ENCODE measurements at places on chromosomes 1 and 21. TPM values are rescaled to one million over a fixed set of nuclear protein-coding genes. Genes with fewer than 3 reads are reported as not detected.

GRCh38 chr1:227779021-227779441 is 36.4 kb upstream of the PRSS38 start:
- DNase-seq = no peak

DNA sequence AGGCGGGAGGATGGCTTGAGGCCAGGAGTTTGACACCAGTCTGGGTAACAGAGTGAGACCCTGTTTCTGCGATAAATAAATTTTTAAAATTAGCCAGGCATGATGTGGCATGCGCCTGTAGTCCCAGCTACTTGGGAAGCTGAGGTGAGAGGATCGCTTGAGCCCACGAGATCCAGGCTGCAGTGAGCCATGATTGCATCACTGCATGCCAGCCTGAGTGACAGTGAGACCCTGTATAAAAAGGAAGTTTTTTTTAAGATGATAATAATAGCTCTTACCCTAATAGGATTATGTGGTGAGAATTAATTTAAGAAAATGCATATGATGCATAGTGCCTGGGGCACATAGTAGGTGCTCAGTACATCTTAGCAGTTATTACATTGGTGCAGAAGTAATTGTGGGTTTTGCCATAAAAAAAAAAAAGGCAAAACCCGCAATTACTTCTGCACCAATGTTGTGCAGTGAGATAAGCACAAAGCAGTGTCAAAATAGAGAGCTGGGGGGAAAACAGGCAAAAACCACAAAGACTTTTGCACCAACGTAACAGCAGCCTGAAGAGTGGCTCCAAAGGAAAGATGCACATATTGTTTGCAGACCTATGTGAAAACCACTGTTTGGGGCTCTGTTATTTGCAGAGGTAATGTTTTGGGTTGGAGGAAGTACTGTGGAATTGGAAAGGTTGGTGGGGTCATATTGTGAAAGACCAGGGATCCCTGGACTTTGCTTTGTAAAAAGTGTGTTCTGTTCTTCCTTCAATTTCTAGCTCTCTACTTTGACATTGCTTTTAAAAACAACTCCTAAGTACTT is 72.4 kb downstream of the PLXNA2 start:
- no peak for DNase-seq

DNA sequence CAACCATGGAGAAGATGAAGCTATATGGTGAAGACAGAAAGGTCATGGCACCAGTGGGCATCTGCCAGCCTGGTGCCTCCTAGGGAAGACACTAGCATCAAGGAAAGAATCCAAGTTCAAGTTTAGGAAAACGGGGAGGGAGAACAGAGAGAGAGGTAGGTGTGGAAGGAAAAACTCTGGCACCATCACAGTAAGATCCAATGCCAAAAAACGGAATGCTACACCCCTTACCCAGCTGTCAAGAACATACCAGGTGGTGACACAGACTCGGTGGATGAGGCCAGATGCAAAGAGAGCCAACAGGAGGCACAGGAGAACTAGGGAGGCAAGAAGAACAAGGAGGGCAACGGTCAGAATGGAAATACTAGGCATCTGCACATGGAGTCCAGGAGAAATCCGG is 3.6 kb downstream of the KRTCAP2 start:
- DNase-seq = no peak

DNA sequence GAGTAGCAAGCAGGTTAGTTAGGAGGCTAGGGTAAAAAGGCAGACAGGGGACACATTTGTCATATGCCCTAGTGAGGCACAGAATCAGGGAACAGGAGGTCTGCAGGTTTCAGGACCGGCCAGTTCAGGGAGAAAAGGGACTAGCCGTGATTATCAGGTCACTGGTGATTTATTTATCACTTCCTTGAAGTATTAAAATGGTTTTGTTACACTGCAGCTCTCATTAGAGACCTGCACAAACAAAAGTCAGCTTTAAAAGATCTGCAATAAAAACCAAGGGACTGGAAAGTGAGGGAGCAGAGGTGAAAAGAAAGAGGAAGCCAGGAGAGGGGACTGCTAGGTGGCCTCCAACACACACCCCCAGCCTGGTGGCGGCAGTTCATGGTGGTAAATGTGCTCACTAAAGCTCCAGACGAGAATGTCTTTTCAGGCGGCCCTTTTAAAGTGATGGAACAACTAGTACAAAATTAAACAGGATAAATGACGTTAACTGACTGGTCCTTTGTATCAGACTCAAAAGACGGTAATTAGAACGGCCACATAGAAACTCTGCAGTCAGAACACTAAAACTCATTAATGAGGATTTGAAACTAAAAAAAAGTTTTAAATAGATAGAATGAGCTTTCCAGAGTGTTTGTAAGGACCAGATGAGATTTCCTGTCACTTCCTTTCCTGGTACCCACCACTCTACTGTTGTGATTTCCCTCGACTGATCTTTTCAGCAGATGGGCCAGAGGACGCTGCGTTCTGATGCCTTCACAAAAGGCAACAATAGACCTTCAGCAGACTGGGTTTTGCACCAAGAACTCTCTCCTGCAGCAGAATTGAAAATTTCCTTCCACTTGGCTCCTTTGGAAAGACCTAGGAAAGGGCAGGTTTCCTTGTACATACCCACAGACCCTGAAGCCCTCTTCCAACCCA is 136.8 kb downstream of the NTPCR start:
- no peak for DNase-seq

DNA sequence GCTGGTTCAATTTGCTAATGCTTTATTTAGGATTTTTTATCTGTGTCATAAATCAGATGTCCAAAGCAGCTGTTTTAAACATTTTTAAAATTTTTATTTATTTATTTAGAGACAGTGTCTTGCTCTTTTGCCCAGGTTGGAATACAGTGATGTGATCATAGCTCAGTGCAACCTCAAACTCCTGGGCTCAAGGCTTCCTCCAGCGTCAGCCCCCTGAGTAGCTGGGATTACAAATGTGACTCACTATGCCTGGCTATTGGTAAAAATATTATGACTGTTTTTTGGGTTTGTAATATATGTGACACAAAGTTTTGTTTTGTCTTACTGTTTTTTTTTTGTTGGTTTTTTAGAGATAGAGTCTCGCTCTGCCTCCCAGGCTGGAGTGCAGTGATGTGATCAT is 11.8 kb downstream of the ZBED6 start:
- DNase-seq = no peak

The C1orf141 gene
- not detected for total RNA-seq

GRCh38 chr21:31448496-31448895 is 104.4 kb upstream of the TIAM1 start:
- no peak for DNase-seq

The C1orf87 gene
- total RNA-seq = not detected

The TDRKH gene
- 23.2 TPM for total RNA-seq

The SLC25A34 gene
- total RNA-seq = 3.5 TPM

The PPP1R12B gene
- total RNA-seq = 26.3 TPM

DNA sequence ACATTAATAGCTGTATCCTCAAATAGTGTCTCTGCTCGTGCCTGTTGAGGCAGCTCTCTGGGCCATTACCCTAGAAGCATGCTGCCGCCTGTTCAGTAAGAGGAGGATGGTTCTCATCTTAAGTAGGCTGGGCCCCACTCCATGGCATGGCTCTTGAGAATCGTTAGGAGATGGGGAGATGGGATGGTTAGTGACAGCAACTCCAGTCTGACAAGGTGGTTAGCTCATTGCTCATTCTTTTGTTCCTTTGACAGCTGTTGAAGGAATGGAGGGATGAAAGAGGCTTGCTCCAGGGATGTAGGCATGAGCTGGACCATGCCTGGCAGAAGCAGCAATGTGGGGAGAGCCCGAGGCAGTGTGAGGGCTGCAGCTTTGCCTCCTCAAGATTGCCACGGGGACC is 68.2 kb downstream of the MAP10 start:
- no peak for DNase-seq

The TSSK3 gene
- total RNA-seq = 3.7 TPM

The PCP4 gene
- not detected for total RNA-seq

GRCh38 chr1:198597690-198598430 is 41.0 kb upstream of the PTPRC start:
- DNase-seq = no peak

The HSD11B1 gene
- total RNA-seq = not detected
